ENCODE measurements at places on chromosomes 12 and 14.

DNA sequence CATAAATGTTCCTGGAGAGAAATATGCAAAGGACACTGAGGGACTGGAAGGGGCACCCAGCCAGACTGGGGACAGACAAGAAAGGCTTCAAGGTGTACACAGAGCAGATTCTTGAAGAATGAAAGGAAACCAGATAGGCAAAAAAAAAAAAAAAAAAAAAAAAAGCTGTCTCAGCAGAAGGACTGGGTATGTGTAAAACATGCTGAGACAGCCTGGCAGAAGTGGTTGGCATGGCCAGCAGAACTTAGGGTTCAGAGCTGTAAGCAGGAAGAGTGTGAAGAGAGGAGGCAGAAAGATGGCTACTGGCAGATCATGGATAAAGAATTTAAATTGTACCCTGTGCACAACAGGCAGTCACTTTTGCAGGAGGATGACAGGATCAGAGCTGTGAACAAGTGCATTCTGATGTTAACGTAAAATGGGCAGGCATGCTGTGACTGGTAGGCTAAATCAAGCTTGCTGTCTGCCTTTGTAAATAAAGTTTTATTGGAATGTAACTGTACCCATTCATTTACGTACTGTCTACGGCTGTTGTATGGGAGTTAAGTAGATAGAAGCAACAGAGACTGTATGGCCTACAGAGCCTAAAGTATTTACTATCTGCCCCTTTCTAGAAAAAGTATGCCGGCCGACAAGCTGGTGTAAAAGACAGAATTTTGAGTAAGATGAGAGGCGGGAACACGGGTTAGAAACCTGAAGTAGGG is 42.2 kb downstream of the UBR7 start:
- no peak for DNase-seq

DNA sequence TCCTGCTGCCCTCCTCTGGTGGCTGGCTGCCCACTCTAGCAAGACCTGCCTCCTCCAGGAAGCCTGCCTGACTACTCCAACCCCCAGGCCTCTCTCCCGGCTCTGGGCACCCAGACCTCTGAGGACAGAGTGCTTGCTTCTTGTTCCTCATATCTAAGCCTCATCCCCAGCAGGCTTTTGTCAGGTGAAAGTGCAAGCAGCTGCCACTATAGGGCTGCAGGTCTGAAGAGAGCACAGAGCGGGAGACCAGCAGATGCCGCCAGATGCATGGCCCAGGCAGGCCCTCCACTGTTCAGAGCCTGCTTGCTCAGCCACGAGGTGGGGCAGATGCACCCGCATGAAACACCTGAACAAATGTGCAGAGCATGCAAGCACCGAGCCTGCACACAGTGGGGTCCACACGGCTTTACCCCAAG is 73.0 kb downstream of the SERPINA3 start:
- no peak for DNase-seq

GRCh38 chr12:26281320-26281719 is 85.9 kb downstream of the SSPN start:
- DNase-seq: no peak

DNA sequence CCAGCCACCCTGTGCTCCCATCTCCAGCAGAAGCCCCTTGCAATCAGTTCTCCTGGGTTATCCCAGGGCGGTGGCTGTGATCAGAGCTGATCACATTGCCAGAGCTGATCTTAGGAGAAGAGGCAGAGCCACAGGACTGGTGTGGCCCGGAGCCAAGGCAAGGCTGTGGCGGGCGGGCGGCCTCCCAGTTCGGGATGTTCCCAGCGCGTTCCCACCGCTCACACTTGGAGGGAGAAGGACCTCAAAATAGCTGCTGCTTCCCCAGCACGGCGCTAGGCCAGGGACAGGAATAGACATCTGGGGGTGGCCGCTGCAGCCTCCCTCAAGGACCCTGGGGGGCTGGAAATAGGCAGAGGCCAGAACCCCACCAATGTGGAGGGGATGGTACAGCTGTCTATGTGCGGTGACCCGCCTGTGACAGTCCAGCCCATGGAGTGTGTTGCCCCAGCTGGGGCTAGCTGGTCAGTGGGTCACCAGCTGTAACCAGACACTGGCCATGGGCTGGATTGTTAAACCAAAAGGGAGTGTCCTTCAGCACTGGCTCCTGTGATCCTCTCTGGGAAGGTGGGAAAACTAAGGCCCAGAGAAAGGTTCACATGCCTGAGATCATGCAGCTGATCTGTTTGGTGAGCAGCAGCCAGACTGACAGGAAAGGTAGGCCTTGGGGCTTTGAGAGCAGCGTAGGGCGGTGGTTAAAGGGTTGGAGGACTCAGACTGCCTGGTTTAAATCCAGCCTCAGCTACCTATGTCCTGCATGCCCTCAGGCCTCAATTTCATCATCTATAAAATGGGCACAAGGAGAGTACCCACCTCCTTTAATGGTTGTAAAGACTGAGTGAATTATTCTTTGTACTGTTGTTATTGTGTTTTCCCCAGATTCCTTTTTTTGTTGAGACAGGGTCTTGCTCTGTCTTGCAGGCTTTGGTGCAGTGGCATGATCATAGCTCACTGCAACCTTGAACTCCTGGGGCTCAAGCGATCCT is 8.0 kb upstream of the POP5 start:
- no peak for DNase-seq

- no peak for DNase-seq
These were observed 89.7 kb downstream of the NRXN3 start for GRCh38 chr14:78259831-78260230.

- DNase-seq: no peak
These were observed 84.2 kb downstream of the GCH1 start for GRCh38 chr14:54818201-54819133.

GRCh38 chr12:44015333-44015941 is 179.6 kb downstream of the TMEM117 start:
- DNase-seq: peak; percentile 56

GRCh38 chr12:91883811-91884210 is 261.8 kb downstream of the BTG1 start:
- DNase-seq: no peak

- DNase-seq: no peak
These were observed 110.6 kb downstream of the DIO2 start for GRCh38 chr14:80100681-80101080.

DNA sequence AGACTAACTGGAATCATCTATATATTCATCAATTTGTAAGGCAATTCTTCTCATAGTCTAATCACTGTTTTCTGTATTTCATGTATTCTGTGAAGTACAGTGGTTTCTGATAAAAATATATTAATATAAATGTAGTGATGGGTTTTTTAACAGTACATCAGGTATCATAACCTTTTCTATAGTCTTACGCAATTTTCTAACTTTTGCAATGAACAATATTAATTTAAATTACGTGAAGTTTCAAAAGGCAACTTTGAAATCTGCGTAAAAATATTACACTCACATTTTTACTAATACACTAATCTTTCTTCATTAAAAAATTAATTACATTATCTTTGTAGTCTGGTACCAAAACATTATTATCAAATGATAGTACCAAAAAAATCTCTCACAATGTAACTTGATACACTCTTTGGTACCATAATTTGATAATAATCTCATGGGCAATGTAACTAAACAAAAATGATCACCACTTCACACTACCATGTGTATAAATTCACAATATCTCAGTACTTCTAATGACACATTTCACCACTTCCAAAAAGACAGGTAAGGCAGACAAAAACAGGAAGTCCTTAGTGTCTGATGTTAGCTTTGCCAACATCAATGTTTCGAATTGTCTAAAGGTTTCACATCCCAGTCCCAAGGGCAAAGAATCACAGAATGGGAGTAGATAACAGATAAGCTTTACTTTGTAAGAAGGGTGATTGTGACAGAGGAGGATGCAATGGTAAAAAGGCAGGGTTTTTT is 8.7 kb downstream of the DNAI7 start:
- no peak for DNase-seq
